RWPE1 (cell line): ENCODE measurements at places on chromosomes 3 and 15.

DNA sequence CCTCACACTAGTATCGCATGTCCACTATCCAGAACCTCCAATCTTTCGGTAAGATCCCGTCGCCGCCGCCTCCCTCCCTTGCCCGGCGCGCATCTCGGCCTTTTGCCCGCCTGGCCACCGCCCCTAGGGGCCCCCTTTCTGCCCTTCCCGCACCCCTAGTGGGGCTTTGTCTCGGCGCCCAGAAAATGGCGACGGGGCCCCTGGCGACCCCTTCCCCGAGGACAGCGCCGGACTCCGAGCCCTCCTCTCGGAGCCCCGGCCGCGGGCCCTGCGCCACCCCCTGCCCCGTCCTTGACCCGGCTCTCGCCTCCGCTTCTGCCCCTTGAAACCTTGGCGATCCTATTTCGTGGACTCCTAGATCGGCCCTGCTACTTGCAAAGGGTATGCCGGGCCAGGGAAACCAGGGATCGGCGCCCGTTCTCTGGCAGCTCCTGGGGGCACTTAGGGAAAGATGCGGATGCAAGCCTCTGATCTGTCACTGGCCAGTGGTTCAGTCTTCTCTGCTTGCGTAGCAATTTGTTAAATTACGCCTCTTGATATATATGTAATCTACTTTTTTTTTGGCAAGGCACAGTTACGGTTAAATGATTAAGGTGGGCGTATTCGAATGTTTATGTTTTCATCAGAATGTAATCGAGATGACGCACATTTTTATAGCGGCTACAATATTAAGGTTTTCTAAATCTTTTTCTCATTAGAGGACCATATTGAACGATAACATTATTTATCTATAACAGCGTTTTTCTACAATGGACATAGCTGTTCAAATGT, 603 bp downstream of the EIF1B start:
- peak; percentile 10 for DNase-seq

- DNase-seq, result no peak
These were observed 124.0 kb upstream of the GOLGA6L4 start for GRCh38 chr15:84111575-84111974.

GRCh38 chr15:32828507-32829186, 110.8 kb downstream of the GREM1 start:
- peak; percentile 14 for DNase-seq

DNA sequence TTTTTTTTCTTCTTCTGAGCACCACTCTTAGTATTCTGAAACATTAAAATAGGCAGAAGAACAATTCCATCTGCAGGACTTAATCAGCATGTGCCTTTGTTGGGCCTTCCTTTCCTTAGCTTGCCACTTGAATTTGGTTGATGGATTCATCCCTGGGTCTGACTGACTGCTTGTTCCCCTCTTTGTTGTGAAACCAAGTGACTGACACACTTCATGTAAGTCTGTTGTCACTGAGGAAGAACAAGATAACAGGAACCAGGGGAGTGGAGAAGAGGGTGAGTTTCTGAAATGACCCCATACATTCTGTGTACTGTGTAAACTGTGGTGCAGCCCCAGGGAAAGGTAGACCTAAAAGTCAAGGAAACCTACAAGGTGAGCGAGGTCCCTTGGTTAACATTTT, 188.7 kb upstream of the TBC1D5 start:
- no peak for DNase-seq

DNA sequence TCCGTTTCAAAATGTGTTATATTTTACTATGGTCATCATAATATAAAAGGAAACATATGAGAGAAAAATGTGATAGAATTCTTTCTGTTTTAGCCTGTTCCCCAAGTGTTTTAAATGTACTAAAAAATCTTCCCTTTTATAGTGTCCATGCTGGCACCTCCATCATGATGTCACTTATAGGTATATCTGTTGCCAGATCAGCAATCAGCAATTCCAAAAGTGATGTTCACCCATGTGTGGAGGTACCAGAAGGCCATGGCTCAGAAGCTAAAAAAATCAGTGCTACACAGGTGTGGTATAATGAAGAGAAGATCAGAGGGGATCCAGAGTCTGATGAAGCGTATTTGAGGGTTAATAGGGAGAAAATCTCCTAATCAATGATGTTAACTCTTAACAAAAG, 1.1 kb upstream of the GPR15 start:
- no peak for DNase-seq

- peak; percentile 80 for DNase-seq
These were observed 7.3 kb upstream of the HEG1 start for GRCh38 chr3:125062904-125063618.

- no peak for DNase-seq
These were observed 53.8 kb upstream of the BOC start for GRCh38 chr3:113157408-113158030.

DNA sequence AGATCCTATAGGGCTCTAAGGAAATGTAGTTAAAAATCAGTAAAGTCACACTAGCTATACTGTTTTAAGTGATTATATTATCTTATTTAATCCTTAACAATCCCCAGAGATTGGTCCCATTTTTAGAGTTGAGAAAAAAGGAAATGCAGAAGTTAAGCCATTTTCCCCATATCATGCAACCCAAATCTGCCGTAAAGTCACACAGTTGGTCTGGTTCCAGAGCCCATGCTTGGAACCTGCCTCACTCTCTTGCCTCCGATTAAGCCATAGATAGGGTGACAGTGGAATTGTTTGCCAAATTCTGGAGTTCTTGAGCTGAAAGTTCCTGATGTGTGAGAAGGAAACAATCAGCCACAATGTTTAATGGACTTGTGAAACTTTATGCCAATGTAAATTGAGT, 2.3 kb upstream of the P2RY13 start:
- DNase-seq, result no peak

- no peak for DNase-seq
These were observed 58.1 kb upstream of the MEF2A start for GRCh38 chr15:99507504-99508310.
